ENCODE measurements at places on chromosomes 11 and 22. TPM values are rescaled to one million over a fixed set of nuclear protein-coding genes. Genes with fewer than 3 reads are reported as not detected.

F2 gene
- total RNA-seq, result not detected

MYOD1 gene
- total RNA-seq, result not detected

SCGB1A1 gene
- not detected for total RNA-seq

GTPBP1 gene
- 96.6 TPM for total RNA-seq

STK33 gene
- not detected for total RNA-seq

MYBPC3 gene
- not detected for total RNA-seq

CALCA gene
- not detected for total RNA-seq

PNPLA5 gene
- total RNA-seq, result not detected

NCF4 gene
- 16.6 TPM for total RNA-seq

CCDC34 gene
- total RNA-seq, result 3.3 TPM

RIMBP3C gene
- 4.5 TPM for total RNA-seq

SH3BP1 gene
- 89.2 TPM for total RNA-seq

- DNase-seq, result no peak
These were observed 220.7 kb upstream of the UBASH3B start for GRCh38 chr11:122434786-122435185.

GRCh38 chr11:114036147-114036811 is 23.2 kb upstream of the ZBTB16 start:
- peak; percentile 53 for DNase-seq

DNA sequence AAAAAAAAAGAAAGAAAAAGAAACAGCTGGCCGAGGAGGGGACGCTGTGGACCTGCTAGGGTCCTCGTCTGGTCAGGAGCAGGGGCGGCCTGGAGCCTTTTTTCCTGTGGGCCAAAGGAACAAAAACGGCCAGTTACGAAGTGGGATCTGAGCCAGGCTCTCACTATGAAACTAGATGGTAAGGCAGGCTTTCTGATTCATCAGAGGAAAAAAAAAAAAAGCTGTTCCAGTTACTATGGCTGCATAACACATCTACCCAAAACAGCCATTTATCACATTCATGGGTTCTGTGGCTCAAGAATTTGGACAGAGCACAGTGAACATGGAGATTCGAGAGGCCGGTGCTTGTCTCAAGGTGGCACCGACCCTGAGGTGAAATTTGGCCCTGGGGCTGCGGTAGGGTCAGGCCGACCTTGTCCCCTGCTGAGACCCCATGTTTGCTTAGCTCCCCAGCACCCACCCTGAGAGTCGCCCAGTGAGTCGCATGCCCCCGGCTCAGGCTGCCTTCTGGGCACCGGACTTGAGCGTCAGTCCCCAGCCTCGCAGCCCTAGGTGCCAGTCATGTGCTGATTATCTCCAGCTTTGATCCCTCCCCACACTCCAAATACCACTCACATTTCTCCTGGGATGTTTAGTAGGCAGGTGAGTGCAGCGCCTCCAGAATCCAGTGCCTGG is 34.2 kb downstream of the MRGPRD start:
- no peak for DNase-seq

GRCh38 chr11:68974421-68975194 is 6.2 kb downstream of the MRGPRD start:
- DNase-seq, result no peak

GRCh38 chr22:40462195-40462984 is 92.0 kb downstream of the SGSM3 start:
- DNase-seq, result no peak

DNA sequence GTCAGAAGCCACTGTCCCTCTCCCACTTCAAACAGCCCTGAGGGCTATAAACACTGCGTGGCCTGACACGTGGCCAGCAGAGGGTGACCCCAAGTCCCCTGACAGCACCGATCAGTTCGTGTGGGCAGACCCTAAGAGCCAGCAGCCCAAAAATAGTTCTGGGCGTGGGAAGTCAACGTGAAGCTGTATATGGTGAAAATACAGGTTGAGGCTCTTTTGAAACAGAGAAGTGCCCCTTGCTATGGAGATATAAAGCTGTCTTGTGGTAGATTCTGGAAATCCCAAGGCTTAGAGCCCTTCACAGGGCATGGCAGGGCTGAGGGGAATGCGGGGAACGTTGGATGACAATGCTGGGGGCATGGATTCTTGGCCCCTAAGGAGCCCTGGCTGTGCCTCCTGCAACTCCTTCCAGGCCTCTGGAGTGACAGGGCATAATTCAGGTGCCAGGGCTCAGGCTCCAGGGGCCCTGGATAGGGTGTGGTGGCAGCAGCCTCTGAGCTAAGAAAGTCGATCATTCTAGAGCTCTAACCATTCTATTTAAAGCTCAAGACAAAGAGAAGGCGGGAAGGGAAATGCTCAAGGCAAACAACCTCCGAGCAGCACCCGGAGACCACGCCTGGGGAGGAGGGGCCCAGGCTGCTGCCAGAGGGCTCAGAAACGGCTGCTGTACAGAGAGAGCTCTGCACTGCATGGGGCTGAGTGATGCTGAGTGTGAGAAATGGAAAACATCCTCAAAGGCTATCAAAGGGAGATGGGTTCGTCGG is 60.4 kb upstream of the CD5 start:
- DNase-seq, result peak; percentile 89

- no peak for DNase-seq
These were observed 6.0 kb upstream of the F2 start for GRCh38 chr11:46712874-46713576.

DNA sequence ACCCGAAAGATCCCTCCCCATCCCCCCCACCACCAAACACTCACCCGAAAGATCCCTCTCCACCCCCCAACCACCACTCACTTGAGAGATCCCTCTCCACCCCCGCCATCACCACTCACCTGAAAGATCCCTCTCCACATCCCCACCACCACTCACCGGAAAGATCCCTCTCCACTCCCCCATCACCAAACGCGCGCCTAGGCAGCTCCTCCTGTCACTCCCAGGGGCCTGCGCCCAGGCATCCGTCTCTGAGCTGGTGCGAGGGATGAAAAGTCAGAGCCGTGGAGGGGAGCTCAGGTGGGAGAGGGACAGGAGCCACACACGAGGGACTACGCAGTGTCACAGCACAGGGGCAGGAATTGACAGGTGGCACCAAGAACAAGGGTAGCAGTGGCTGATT is 11.5 kb downstream of the KIAA0930 start:
- no peak for DNase-seq

GRCh38 chr11:110928391-110928790 is 216.2 kb upstream of the ARHGAP20 start:
- DNase-seq, result no peak

- no peak for DNase-seq
These were observed 30.0 kb upstream of the SEZ6L start for GRCh38 chr22:26139310-26139709.

- DNase-seq, result no peak
These were observed 41.4 kb upstream of the TTLL12 start for GRCh38 chr22:43228330-43228729.

DNA sequence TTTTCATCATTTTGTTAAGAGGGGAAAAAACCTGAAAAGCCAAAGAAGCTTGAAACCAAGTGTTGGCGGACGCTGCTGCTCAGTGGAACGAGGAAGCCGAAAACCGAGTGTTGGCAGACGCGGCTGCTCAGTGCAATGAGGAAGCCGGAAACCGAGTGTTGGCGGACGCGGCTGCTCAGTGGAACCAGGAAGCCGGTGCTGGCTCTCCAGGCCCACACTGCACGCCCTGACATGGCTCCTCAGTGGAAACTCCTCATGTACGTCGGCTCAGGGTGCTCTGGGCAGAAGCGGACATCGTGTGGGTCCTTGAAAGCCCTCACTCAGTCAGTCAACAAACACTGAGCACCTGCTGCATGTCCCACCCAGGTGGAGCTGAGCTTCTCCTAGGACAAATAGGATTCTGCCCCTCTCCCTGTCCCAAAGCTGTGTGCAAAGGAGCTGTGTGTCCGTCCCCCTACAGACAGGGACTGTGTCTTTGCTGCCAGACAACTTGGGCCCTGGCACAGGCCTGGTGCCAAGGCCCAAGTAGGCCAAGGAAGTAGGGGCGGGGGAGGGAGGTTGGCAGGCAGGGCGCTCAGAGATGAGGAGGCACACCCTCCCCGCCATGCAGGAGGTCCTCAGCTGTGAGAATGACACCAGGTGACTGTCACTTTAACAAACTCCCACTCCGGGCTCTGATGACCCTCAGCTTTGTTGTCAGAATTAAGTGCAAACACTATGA is 37.3 kb downstream of the PHF21B start:
- peak; percentile 20 for DNase-seq

GRCh38 chr11:135043434-135043833 is 631.4 kb upstream of the B3GAT1 start:
- DNase-seq, result no peak

DNA sequence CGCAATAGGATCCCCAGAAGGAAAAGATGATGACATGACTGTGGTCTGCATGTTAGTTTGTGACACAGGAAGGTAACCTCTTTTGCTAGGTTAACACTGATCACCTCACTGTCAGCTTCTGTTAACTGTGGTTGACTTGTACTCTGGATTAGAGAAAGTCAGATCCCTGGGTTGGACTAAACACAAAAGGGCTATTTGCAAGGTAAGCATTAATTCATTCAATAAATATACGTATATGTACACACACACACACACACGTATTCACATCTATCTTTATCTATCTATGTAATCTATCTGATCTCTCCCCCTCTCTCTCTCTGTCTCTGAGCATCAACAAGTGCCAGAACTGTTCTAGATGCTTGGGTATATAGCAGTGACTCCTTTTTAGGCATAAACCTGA is 136.1 kb upstream of the SNX19 start:
- DNase-seq, result no peak

GRCh38 chr11:7020183-7020917 is at the start of the genes NLRP14 and ZNF214:
Gene NLRP14, plus strand, starts transcription at chr11:7020479. Its CDS starts 18,108 bp downstream, at chr11:7038587.
Gene ZNF214, minus strand, starts transcription at chr11:7020346. Its CDS starts 17,511 bp downstream, at chr11:7002835.
- no peak for DNase-seq

DNA sequence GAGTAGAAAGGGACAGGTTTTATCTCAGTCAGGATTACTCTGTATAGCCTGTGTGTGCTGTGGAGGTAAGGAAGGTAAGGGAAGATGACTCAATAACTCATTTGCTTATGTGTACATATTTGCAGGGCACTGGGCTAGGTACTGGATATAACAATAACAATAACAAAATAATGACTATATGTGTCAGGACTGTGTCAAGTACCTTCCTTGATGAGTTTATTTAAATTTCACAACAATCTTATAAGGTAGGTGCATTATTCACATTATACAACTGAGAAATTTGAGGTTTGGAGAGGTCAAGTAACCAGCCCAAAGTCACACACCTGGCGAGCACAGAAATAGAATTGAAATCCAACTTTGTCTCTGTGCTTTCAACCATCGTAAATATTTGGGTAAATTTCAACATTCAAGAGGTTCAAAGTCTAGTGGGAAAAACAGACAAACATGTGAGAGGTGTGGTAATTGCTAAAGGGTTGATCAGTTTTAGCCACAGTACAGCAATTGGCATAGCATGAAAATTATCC is 131.8 kb downstream of the APIP start:
- no peak for DNase-seq

DNA sequence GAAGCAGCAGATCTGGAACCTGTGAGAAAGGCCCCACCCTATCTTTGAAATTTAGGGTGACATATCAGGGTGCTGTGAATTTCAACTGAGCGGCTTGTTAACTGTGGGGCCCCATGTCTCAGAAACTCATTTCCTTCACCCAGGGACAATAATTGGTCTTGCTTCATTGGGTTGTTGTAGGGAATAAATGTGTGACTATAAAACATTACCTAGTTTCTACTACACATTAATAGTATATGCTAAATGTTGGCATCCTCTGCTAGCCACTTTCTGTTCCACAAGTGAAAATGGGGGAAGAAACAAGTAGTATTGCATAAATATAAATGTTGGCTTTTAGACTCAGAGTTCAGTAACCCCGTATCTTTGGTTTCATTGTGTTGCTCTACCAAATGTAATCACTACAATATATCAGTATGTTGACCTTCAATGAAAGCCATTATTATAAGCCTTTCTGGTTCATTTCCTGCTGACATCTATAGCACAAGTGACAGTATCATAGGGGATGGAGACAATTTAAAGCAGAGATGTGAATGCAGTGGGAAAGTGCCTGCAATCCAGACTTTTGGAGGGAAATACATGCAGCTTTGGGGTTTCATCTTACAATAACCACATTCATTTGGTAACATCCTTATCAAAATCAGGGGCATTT is 905.5 kb upstream of the RAG2 start:
- no peak for DNase-seq

DNA sequence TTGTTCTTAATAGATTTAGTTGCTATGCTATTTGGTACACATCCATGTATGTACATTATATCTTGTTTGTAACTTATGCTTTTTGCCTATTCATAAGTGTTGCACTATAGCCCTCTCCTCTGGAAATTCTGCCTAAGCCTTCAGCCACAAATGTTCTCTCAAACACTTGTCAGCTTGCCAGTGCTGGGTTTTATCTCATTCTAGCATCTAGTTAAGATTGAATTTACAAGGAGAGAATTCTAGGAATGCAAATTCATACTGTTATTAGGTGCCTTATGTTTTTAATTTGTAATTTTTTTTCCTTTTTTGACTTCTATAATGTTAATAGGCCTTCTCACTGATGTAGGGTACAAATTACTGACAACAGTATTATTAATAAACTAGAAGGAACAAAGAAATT is 14.6 kb upstream of the CTSC start:
- DNase-seq, result no peak

DNA sequence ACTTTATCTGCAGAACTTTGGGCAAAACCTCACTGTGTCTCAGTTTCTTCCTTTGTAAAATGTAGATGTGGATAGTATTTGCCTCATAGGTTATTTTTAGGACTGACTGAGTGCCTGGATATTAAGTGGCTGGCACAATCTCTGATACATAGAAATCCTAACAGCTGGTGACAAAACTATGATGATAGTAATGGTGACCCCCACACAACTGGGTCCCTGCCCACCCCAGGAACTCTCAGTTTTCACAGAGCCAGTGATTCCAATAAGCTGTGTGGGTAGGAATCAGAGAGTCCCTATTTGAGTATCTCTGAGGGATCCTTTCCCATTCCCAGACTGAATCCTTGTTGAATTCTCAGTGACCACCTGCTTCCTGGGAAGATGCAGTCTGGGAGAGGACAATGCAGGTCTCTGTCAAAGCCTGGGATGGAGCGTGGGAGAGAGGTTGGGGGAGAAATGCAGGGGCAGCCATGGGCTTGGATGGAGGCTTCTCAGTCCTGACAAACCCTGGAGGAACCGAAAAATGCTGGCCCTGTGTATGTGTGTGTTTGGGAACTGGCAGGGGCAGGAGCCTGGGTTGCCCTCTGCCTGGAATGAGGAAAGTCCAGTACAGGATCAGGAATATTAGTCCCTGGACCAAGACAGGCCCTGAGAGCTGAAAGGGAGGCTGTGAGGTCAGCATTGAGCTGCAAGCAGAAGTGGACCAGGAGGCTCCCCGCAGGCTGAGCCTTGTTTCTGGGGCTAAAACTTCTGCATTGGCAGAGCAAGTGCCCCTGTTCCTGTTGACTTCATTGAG is 6.1 kb upstream of the P2RY6 start:
- DNase-seq, result no peak

GRCh38 chr22:35612903-35613302 is 4.2 kb downstream of the MB start:
- DNase-seq, result no peak

GRCh38 chr11:8810540-8811301 is 100.3 kb upstream of the AKIP1 start:
- no peak for DNase-seq

DNA sequence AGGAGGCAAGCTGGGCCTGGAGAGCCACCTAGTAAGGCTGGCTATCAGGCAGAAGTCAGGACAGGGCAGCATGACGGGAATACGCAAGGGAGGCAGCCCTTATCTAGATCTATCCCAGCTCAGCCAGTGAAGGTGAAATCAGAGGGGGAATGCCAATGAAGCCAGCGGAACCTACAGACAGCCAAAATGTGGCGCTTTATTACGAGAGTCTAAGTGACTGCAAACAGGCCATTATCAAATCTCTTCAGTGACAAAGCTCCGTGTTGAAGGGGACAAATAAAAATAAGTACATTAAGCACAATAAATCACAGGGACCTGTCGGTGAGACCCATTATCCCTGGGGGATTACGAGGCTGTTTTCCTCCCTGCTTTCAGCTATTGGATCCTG is 22.8 kb downstream of the LARGE1 start:
- no peak for DNase-seq

Data from CD4-positive, alpha-beta memory T cell (primary cell).